ENCODE measurements at places on chromosomes 6 and 20.

- no peak for DNase-seq
Measured at GRCh38 chr6:137874204-137875057, 7.4 kb downstream of the TNFAIP3 start.

DNA sequence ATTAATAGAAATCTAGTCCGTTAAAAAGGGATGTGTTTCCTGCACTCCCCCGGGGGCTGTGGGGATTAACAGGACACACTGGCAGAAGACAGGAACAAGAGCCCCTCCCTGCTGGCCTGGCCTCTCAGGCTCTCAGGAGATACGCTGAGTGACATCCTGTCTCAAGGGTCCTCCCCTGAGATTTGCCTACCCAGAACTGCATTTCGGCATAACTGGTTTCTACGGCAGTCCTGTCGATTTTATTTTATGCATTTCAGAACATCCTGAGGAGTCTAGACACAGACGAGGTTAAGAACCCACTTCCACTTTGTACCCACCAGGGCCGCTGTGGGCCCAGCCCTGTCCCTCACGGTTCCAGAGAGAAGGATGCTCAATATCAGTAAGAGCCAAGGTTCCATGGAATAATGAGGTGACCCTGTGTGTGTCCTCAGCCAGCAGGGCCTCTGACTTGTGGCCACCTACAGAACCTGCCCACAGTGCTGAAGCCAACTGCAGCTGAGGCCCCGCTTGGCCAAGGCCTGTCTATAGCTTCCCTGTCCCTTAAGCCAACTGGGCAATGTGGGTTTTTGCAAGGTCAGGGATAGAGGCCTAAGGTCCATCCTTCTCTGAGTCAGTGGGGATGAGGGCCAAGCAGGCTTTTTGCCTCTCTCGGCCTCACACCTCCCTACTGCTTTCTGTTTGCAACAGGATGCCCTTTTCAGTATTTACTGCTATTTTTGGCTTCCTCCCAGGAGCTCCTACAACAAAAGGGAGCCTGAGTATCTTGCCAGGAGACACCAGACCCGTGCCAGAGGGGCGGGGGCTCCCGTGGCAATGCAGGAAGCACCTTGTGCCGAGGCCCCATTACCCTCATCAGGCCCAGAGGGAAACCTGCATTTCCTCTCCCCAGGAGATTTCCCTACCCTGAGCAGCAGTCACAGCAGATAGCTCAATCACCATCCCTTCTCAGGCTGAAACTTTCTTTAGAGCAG is 14.7 kb downstream of the UQCC2 start:
- DNase-seq, result no peak

DNA sequence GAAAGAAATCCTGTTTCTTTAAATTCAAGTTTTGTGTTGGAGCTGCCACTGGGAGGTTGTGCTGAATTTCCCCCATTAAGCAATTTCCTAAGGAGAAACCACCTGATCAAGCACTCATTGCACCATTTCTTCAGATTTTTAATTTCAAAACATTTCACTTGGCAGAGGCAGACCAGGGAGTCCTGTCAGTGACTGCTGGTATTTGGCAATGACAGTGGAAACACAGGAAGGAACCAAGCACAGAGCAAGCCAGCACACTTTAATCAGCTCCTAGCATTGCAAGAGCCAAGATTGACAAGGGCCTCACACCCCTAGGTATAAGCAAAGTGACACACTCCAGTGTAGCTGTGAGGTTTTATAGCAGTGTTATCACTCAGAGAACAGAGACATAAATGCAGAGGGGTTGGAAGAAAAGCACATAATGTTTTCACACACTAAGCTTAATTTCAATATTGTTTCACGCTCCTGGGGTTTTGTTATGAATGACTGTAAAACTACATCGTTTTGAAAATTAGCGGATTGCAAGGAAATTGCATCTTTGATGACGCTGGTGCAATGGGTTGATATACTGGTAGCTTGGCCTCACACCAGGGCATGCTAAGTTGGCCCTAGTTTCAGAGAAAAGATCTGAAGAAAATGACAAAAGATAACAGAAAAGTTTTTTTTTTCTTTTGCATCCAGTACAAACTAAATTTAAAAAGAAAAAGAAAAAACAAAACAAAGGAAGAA is 768.4 kb downstream of the TFAP2A start:
- DNase-seq, result peak; percentile 19

GRCh38 chr6:159761129-159761872 is 544 bp upstream of the ACAT2 start:
- DNase-seq, result no peak

DNA sequence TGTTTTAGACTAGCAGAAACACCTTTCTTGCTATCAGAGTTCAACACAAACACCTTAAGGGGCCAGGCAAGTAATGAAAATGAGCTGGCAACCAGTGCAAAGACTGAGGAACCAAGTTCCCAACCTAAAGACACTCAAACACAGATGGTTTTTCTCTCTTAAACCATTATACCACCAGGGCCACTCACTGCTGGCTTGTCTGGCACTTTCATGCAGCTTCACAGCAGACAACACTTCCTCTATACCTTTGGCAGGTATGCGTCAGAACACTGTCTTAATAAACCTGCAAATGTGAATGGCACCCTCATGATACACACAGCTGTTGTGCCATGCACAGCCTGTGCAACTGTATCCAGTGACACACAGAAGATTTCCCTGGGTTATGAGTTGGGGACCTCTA is 41.6 kb downstream of the NFATC2 start:
- DNase-seq, result no peak

DNA sequence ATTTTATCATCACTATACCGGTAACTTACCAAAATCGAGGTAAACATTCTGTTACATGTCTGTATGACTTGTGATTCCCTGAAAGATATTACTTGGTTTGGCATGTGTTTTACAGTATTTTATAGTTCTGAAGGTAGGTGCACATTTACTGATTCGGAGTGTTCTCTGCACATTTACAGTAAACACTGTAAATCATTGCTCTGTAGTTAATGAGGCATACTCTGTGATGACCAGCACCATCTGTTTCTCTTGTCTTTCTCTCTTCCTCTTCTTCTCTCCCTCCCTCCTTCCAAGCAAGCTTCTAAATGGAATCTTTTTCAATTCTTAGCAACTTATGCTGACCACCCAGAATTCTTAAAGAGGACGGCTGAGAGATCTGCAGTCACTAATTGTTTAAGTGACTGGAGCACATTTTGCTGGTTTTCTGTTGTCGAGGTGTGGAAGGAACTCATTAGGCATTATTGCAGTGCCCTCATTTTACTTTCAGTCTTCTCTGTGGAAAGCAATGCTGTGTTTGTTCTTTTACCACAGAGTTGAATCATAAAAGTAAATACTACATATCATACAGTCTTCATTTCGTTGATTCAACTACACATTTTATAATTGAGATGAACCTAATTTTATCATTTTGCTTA is 126.5 kb downstream of the UTRN start:
- DNase-seq, result no peak

DNA sequence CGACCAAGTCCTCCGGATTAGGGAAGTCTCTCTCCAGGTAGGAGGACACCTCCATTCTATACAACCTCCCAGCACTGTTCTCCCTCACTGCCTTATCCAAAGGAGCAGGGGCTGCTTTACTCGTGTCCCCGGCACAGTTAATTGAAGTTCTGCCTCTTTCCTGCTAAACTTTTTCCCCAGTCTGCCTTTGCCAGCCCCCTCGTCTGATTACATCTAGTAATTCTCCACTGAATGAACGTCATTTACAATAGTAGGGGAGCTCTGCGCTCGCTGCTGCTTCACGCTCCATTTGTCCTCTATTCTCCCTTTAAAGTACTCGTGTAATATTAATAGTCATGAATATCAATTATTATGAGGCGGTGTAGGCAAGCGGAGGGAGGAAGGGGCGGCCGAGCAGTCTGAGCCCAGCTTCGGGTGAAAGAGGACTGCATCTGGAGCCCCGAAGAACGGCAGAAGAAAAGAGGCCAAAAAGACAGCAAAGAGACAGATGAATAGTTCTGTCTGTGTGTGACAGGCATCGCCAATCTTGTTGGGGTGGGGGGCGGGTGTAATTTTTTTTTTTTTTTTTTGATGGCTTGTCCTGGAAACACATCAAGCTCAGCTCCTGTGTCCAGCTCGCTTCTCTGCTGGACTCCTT is 2.9 kb downstream of the TFAP2B start:
- no peak for DNase-seq

- DNase-seq, result no peak
Measured at GRCh38 chr6:104532462-104532861, 327.3 kb downstream of the HACE1 start.

GRCh38 chr6:16493112-16493511 is 254.7 kb downstream of the GMPR start:
- DNase-seq, result no peak

DNA sequence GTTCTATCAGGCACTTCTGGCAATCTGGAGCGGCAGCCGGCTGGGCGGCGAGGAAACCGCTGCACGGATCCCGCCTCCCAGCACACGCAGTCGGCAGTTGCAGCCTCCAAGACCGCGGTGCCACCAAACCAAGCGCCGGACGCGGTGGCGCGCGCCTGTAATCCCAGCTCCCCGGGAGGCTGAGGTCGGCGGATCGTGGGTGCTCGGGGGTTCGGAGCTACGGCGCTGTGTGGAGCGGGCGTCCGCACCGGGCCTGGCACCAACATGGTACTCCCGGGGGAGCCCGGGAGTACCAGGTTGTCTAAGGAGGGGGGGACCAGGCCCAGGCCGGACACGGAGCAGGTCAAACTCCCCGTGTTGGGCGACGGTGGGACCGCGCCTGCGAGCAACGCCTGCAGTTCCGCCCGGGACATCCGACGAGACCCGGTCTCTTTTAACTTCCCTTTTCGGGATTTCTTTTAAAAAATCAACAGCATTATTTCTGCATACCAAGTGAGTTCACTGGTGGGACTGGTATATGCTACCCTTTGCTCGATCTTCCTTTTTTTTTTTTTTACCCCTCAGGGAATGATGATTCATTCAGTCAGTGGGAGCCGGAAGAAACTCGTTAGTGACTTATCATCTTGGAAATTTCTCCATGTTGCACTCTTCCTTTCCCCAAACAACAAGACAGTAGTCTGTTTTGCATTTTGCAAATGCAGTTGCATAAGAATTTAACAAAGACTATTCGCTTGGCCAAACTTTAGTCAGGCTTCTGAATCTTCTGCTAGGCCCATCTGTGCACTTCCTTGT is 27.6 kb downstream of the ZNF311 start:
- DNase-seq, result no peak

DNA sequence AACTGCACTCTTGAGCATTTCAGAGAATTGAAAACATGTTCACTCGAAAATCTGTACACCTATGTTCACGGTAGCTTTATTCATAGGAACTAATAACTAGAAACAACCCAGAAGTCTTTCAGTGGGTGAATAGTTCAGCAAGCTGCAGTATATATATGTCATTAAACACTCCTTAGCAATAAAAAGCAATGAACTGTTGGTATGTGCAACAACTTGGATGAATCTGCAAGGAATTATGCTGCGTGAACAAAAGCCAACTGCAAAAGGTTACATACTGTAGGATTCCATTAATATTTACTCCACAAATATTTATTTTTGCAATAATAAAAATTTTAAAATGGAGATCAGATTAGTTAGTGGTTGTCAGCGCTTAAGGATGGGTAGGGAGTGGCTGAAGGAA is 22.1 kb upstream of the FKBP1A start:
- DNase-seq, result no peak

DNA sequence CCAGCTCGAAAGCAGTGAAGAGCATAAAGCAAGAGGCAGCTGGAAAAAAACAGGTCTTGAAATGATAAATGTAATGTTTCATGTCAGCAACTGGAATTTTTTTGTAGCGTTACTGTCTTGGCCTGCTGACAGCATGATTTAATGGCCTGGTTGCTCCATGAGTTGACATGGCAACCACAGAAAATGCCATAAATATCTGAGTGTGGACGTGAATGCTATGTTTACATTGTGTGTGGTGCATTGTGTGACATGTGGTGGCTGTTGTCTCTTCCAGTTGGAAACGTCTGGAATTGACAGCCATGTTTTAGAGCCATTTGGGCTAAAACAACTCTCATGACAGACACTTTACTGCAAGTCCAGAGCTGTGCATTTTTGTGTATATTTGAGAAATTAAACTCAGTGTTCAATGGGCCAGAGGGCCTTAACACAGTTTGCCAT is 170.0 kb downstream of the FOXA2 start:
- no peak for DNase-seq

- DNase-seq, result no peak
Measured at GRCh38 chr6:110338820-110339470, 19.2 kb downstream of the METTL24 start.

- DNase-seq, result no peak
Measured at GRCh38 chr20:47876311-47877088, 91.2 kb upstream of the SULF2 start.

DNA sequence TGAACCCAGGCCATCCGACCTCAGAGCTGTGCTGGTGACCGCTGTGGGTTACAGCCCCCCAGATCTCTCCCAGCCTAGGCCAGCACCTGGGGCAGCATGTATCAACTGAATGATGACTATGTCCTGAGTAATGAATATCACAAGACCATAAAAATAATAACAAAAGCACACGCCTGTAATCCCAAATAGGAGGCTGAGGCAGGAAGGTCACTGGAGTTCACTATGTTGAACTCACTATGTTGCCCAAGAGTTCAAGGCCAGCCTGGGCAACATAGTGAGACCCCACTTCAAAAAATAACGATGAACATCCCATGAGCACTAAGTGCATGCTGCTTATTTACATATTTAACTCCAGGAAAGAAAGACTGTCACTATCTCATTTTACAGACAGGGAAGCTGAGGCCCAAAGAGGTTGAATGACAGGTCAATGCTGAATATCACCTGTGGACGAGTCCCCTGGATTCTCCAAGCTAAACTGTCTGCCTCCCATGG is 92.3 kb downstream of the NFATC2 start:
- no peak for DNase-seq

DNA sequence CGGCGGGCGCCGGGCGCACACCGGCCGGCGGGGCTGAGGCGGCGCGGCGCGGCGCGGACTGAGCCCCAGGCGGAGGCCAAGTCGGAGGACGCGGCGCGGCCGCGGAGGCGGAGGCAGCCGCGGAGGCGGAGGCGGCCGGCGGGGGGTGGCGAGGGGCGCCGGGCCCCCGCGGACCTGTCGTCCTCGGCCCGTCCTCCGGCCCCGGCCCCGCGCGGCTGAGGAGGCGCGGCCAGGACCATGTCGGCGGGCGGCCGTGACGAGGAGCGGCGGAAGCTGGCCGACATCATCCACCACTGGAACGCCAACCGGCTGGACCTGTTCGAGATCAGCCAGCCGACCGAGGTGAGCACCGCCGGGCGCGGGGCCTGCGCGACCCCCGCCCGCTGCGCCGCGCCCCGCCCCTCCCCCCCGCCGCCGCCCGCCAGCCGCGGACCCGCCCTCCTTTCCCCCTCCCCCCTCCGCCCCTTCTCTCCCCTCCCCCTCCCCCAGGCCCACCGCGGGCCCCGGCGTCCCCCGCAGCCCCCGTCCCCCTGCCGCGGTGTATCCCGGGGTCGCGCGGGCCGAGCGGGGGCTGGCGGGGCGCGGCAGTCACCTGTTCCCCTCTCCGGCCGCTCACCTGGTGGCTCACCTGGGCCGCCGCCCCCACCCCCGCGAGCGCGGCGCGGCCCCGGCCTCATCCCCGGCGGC is at the start of gene AFDN:
Gene AFDN, plus strand, starts transcription at position 16 of the 687 bp plus-strand sequence. Its CDS starts 222 bp downstream, at position 238.
- DNase-seq, result no peak

Data from BJ (cell line).